ENCODE measurements at places on chromosomes 11 and 22.

- no peak for DNase-seq
Measured at GRCh38 chr11:122242731-122243130, 126.7 kb upstream of the BLID start.

- DNase-seq = no peak
Measured at GRCh38 chr11:22432291-22433093, 94.3 kb downstream of the SLC17A6 start.

GRCh38 chr11:18492888-18493287 is 33.9 kb downstream of the TSG101 start:
- no peak for DNase-seq

DNA sequence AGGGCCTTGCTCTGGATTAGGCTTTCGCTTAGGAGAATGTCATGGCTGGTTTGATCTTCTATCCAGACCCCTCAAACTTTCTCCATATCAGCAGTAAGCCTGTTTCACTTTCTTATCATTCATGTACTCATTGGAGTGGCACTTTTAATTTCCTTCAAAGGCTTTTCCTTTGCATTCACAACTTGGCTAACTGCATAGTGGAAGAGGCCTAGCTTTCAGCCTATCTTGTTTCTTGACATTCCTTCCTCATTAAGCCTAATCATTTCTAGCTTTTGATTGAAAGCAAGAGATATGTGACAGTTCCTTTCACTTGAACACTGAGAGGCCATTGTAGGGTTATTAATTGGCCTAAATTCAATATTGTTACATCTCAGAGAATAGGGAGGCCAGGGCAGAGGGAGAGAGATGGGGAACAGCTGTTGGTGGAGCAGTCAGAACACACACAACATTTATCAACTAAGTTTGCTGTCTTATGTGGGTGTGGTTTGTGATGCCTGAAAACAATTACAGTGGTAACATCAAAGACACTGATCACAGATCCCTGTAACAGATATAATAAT is 37.7 kb upstream of the APOBEC3A start:
- no peak for DNase-seq

- DNase-seq = peak; percentile 57
Measured at GRCh38 chr11:75790986-75791385, 22.4 kb downstream of the DGAT2 start.

DNA sequence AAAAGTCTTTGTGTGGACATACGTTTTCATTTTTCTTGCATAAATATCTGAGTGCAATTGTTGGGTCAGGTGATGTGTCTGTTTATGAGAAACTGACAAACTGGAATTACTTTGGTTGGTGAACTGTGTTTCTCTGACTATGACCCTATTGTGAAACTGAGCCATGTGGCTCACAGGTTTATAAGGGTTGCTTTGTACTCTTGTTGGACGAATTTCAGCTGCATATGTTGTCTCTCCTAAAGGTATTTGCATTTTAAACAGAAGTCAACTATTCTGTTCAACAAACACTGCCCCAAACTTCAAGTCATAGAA is 34.4 kb upstream of the RASD2 start:
- DNase-seq = no peak

DNA sequence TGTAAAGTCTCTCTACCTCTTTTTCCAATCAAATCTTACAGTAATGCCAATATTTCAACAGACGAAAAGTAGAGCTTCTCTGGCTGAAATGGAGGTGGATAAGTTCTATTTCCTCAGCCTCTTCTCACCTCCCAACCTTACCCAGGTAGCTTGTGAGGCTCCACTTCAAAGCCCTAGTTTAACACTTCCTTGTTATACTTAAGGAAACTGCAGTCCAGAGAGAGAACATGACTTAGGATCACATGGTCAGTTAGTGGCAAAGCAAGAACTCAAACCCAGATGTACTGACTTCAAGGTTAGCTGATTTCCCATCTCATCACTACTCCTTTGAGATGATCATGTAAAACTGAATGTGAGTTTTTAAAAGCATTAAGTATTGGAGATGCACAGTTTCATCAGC is 32.5 kb downstream of the PAK1 start:
- DNase-seq = no peak

DNA sequence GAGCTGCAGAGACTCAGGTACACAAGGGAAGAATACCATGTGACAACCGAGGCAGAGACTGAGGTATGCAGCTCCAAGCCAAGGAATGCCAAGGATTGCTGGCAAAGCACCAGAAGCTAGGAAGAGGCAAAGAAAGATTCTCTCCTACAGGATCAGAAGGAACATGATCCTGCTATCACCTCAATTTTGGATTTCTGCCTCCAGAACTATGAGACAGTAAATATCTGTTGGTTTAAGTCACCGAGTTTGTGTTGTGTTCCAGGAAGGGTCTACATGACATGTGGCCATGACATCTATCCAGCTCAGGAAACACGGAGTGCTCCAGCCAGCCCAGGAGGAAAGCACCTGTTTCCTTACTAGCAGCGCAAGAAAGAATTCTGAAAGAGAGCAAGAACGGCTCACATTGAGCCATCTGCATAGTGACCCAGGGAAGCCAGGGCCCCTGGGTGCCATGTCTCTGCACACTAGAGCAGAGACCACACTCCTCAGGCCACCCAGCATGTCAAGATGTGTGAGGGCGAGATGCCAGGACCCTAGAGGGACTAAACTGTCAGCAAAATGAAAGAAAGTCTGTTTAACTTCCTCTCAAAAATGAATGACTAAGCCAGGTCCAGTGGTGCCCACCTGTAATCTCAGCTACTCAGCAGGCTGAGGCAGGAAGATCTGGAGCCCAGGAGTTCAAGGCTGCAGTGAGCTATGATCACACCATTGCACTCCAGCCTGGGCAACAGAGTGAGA is 35.6 kb upstream of the GALNT18 start:
- DNase-seq = no peak

- DNase-seq = peak; percentile 72
Measured at GRCh38 chr22:38927033-38927781, 30.2 kb upstream of the APOBEC3A start.

GRCh38 chr11:60781981-60782316 is 3.2 kb upstream of the MS4A10 start:
- DNase-seq = no peak
